ENCODE measurements at places on chromosomes 2 and 18.

DNA sequence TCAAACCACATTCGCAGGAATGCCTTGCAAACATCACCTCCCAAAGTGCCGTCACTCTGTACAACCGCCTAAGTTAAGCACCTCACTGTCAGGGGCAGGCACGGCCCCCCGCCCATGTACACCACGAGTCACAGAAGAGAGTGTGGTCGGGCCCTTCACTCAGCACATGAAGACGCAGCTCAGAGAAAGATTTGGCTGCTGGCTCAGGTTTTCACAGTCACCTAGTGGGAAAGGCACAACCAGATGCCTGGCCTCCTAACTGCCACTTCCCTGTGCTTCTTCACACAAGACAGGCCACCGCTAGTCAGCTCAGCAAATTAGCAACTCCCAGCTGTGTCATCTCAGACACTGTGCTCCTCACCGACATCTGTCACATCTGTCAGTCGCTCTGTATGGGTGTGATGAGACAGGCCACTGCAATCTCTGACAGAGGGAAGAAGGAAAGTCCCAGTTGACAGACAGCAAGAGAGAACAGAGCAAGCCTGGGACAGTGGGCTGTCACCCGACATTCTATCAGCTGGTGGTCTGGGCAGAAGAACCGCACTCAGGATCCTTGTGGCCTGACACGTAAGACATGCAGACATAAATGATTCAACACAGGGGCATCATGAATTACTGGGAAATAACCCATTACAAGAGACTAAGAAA lies 60.8 kb downstream of the CRACDL start:
- DNase-seq: no peak

DNA sequence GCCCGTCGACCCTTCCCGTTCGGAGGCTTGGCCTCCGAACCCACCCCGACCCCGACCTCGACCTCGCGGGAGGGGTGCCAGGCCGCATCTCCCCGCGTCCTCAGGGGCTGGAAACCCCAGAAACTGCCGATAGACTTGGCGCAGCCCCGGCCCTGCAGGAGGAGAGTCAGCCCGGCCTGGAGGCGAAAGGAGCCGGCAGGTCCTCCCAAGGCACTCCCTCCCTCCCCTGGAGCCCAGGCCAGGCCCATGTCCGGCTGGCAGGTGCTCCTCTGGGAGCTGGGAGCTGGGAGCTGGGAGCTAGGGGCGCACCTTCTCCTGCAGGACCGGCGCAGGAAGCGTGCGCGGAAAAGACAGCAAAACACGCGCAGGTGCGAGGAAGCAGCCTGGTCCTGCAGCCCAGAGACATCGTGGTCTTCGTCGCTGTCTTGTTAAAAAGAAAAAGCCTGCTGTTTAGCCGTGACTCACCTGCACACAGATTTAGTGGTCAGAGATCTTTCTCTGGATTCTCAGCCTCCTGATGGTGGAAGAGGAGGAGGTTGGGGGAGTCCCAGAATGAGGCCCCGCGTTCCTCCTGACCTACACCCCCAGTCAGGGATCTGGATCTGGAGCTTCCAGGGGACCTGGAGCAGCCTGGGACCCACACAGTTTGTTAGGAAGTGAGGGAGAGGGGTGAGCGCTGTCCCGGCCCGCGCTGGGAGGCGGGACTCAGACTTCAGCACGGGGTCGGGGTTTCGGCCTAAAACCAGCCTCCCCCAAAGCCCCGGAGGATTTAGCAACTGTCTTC lies 660 bp upstream of the MBP start:
- no peak for DNase-seq

- no peak for DNase-seq
These were observed 65.7 kb downstream of the FMNL2 start for GRCh38 chr2:152400607-152401214.

GRCh38 chr2:206805887-206806607 lies 40.6 kb downstream of the FASTKD2 start:
- DNase-seq: no peak

DNA sequence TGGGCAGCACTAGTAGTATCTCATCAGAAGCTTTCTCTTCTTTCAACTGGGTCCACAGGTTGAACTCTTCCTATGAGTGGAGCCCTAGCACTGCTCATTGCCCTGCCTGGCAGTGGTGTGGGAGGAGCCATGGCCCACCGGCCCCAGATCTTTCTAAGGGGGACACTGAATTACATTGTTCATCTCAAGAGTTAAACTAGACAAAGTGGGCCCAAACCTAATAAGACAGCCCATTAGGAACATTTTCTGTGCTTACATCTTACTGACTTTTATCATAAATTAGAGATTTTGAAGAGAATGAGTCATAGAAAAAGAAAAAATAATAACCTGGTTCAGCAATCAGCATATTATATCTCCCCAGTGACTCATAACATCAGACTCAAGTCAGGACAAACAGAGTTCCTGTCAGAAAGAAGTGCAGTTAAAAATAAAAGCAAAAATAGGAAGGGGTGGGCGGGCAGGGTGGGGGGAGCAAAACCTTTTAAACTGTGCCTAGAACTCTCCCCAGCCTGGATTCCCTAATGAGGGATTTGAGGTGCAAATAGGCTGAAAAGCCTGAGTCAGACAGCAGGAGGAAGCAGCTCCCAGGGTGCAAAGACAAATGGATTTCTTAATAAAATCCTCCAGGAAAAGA lies 161.6 kb upstream of the TRIB2 start:
- peak; percentile 12 for DNase-seq

- DNase-seq: no peak
These were observed 160.5 kb upstream of the DAPL1 start for GRCh38 chr2:158634627-158635026.

DNA sequence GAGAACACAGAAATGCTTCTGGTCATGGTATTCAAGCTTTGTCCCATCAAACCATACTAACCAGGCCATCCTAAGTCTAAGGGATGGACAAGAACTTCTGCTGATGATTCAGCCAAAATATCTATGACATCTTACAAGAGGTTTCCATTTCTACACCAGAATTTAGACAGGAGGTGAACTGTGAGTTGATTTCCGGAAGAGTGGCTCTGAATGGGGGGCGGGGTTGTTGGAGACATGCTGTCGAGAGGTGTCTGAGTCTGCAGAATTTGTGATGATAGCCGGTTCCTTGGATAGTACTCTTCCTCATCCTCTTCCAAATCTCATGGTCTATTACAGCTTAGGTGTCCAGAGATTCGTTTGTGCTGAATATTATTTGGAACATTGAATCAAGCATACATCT lies 408.7 kb upstream of the TCF4 start:
- DNase-seq: no peak

GRCh38 chr18:31419457-31419932 lies 28.0 kb upstream of the DSG3 start:
- no peak for DNase-seq

- DNase-seq: no peak
These were observed 911.6 kb downstream of the TDRD15 start for GRCh38 chr2:22035361-22035830.

GRCh38 chr2:66587216-66587615 lies 152.3 kb downstream of the MEIS1 start:
- no peak for DNase-seq

DNA sequence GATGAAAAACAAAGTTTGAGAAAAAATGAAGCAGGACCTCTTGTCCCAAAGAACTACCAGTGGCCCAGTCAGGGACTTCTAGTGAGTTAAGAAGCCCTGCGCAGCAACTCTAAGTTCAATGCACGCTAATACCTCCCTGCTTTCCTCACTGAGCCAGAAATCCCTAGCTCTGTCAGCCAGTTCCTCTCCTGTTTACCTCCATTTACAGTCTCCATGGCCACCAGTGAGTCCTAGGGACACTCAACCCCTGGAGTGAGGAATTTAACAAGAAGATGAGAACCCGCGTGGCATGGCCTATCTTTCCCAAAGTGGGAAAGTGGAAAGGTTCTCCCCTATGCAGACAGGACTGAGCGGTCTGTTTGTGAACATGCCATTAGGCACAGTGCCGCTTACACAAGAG lies 31.0 kb downstream of the MRPL33 start:
- no peak for DNase-seq

DNA sequence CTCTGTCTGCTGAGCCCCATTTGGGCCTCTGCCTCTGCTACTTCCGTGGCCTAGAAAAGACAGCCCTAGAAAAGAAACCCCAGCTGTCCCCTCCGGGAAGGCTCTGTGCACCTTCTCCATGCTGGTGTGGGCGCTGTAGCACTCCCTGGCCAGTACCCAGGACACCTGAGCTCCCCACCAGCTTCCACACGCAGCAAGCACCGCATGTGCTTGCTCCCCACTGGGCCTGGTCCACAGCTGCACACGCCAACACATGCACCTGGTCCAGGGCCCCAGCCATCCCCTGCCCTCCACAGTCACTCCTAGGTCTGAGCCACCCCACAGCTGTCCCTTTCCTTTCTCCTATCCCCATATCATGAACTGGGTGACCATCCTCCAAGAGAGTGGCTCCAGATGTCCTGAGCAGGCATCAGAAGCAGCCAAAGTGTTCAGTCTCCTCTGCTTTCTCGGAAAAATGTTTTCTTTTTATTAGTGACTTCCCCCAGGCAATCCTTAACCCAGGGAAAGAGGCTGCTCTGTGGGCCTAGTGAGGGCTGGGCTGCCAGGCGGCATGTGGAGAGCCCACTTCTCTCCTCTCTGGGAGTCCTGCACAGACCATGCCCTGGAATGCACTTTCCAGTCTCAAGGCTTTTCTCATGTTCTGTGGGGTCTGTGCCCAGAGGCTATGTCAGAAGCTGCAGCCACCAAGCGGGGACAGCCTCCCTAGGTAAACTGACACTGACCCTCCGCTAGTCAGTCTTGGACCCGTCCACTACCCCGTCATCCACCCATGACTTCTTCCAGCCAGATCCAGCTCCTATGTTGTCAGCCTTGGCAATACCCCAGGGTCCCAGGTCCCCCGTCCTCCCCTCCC lies 133.7 kb downstream of the KLHL29 start:
- no peak for DNase-seq

GRCh38 chr2:128292599-128293425 lies 25.9 kb downstream of the HS6ST1 start:
- no peak for DNase-seq

- DNase-seq: no peak
These were observed 68.6 kb downstream of the EXOC6B start for GRCh38 chr2:72757177-72757775.

- no peak for DNase-seq
These were observed 4.3 kb downstream of the SMYD5 start for GRCh38 chr2:73218298-73218697.

DNA sequence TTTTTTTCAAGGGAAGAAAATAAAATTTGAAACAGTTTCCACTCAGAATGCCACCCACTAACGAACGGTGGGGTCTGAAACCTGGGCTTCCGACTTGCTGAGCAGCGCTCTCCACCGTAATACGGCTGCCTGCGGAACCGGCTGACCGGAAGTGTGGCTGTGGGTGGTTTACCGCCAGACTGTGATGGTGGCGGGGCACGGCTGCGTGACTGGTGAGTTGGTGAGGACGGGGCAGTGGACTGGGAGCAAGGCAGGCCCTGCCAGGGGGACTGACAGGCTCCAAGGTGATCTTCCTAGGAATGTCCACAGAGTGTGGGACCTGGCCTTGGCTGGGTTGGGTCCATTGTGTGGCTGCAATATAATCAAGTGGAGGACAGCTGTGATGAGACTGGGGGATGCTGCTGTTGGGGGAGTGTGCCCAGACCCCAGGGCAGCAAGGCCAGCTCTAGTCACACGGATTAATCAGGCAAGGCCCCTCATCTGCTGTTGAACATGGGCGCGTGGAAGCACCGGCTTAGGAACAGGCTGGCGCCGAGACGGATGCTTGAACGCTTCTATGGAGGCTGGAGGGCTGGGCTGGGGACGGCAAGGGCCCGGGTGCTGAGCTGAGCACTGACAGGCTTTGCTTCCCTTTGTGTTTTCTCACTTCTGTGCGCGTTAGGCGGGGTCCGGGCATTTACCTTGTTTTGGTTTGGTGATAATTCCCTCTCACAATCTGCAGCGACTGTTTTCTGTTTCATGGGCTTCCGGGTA lies 357.7 kb upstream of the SPRED2 start:
- DNase-seq: no peak
